Activated CD8-positive, alpha-beta memory T cell treated with anti-CD3 and anti-CD28 coated beads, Interleukin-2, amount 10 ng/mL, durations not matched to agents 7 days and 5 days (primary cell): ENCODE measurements at places on chromosomes 13 and 19. TPM values are rescaled to one million over a fixed set of nuclear protein-coding genes. Genes with fewer than 3 reads are reported as not detected.

The HPN gene
- total RNA-seq: not detected

GRCh38 chr13:46211116-46211482 is 629 bp upstream of the LRRC63 start:
- H3K4me1 ChIP-seq: peaks cover 34% of the 10 kb centered on the region
- no peaks in the 10 kb centered on the region for H3K27me3 ChIP-seq
- H3K27ac ChIP-seq: peak overlapping the region; percentile 93
- peak overlapping the region; percentile 86 for H3K4me3 ChIP-seq
- DNase-seq: peak; percentile 59
- peaks cover 5% of the 10 kb centered on the region for H3K36me3 ChIP-seq

- H3K4me1 ChIP-seq: peaks cover 6% of the 10 kb centered on the region
- no peaks in the 10 kb centered on the region for H3K36me3 ChIP-seq
- no peak overlapping the region for H3K4me3 ChIP-seq
Observed at GRCh38 chr19:10858204-10858828, 10.1 kb downstream of the C19orf38 start.

The LAIR1 gene
- 64.1 TPM for total RNA-seq

The PCDH20 gene
- total RNA-seq: not detected

DNA sequence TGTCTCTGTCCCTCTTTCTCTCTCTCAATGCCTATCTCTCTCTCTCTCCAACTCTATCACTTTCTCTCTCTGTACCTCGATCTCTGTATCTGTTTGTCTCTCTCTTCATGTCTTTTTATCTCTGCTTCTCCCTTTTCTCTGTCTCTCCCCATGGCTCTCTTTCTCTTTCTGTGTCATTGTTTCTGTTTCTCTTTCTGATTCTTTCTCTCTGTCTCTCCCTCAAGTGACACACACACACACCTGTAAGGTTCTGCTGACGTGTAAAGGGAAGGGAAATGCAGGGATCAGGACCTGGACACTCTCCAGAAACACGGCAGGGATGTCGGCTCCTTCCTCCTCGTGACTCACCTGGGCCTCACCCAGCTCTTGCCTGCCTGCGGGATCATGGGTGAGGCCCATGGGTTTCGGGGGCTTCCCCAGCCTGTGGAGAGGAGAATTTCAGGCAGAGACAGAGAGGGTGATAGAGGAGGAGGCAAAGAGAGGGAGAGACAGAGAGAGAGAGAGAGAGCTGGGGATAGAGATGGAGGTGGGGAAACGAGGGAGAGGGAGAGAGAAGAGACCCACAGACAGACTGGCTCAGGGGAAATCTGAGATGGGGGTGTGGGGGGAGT is 5.4 kb upstream of the PLAUR start:
- H3K27ac ChIP-seq: peak overlapping the region; percentile 81
- peaks cover 5% of the 10 kb centered on the region for H3K27me3 ChIP-seq
- H3K36me3 ChIP-seq: no peaks in the 10 kb centered on the region
- peak overlapping the region; percentile 42 for H3K4me3 ChIP-seq

The SULT2A1 gene
- not detected for total RNA-seq
